ENCODE measurements at places on chromosomes 2 and 18. TPM values are rescaled to one million over a fixed set of nuclear protein-coding genes. Genes with fewer than 3 reads are reported as not detected.

Gene POTEI
- not detected for total RNA-seq

Gene CFAP65
- not detected for total RNA-seq

Gene ERFE
- total RNA-seq, result not detected

Gene CWC22
- total RNA-seq, result 30.2 TPM

DNA sequence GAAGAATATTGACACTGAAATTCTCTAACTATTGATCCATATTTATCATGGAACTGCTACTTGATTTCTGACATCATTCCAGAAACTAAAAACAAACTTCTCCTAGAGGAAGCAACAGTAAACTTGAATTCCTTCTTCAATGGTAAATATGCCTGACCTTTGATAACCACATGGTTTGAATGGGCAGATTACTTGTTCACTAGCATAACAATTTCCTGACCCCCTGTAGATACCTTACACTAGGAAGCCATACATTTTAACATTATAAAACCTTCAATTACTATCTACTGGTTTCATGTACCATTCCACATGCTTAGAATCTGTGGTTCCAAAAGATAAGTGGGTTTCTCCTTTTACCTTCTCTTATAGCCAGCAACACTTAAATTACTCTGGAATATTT is 36.5 kb upstream of the DSG1 start:
- H3K27ac ChIP-seq, result no peak overlapping the region
- H3K27me3 ChIP-seq, result no peaks in the 10 kb centered on the region

- DNase-seq, result no peak
- no peak overlapping the region for H3K4me3 ChIP-seq
- no peaks in the 10 kb centered on the region for H3K27me3 ChIP-seq
- H3K4me1 ChIP-seq, result no peaks in the 10 kb centered on the region
- no peaks in the 10 kb centered on the region for H3K36me3 ChIP-seq
- no peak overlapping the region for H3K27ac ChIP-seq
Measured at GRCh38 chr2:45855374-45855773, 203.9 kb downstream of the PRKCE start.

DNA sequence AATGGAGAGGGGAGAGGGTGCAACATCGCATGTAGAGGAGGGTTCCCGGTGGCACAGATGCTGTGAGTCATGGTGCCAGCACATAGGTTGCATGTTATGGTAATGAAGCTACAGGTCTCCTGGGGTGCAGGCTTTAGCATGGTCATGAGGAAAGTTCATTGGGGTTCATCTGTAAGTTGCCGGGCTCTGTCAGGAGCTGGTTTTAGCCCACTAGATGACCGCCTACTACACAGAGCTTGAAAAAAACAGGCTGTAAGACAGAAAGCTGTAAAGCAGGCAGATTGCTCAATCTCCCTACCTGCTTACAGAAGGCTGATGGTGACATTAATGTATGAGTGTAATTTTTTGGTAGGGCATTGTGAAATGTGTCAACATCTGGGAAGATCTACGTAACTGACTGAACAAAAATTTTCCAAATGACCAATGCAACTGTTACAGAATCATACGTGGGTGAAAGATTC is 23.9 kb downstream of the DYSF start:
- H3K27ac ChIP-seq, result no peak overlapping the region
- H3K36me3 ChIP-seq, result no peaks in the 10 kb centered on the region
- DNase-seq, result no peak
- H3K4me1 ChIP-seq, result no peaks in the 10 kb centered on the region
- no peak overlapping the region for H3K4me3 ChIP-seq

- no peaks in the 10 kb centered on the region for H3K4me1 ChIP-seq
- H3K4me3 ChIP-seq, result no peak overlapping the region
- H3K36me3 ChIP-seq, result no peaks in the 10 kb centered on the region
- H3K27ac ChIP-seq, result no peak overlapping the region
- no peak for DNase-seq
Measured at GRCh38 chr2:151765760-151766410, 31.6 kb upstream of the NEB start.

DNA sequence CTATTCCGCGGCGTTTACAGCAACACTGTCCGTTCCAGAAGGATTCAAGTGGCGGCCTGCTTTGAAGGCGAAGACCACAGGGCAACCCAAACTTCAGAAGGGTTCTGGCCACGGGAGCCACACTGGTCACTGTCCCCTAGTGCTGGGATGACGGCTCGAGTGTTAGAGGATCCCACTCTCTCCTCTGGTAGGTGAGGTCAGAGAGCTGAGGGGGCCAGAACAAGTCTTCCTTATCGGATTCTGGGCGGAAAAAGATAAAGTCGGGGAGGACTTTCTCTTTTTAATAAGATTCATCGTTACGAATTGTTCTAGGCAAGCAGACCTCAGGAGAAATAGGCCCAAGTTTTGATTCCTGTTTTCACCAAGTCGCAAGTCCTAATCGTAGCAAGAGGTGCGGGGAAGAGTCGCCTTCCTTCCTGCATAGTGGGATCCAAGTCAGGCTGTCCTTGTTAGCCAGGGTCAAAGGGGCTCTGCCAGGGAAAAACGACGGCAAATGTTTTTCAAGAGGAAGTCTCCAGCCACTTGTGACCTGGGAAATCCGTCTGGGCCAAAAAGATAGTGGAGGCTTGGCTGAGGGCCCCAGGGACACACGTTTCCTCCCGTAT is 864 bp upstream of the MYL12A start:
- H3K4me1 ChIP-seq, result peaks cover 19% of the 10 kb centered on the region
- peak overlapping the region; percentile 97 for H3K4me3 ChIP-seq
- H3K36me3 ChIP-seq, result no peaks in the 10 kb centered on the region
- peak overlapping the region; percentile 80 for H3K27ac ChIP-seq

DNA sequence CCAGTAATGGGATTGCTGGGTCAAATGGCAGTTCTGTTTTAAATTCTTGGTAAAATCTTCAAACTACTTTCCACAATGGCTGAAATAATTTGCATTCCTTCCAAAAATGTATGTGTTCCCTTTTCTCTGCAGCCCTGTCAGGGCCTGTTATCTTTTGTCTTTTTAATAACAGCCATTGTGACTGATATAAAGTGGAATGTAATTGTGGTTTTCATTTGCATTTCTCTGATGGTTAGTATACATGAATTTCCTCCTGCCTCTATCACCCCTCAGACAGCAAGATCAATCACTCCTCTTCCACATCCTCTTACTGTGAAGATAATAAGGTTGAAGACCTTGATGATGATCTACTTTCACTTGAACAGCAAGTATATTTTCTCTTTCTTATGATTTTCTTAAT is 304.8 kb upstream of the FSIP2 start:
- no peaks in the 10 kb centered on the region for H3K27me3 ChIP-seq
- no peaks in the 10 kb centered on the region for H3K4me1 ChIP-seq
- H3K36me3 ChIP-seq, result no peaks in the 10 kb centered on the region
- H3K27ac ChIP-seq, result no peak overlapping the region

GRCh38 chr2:232516551-232516950 is 3.6 kb upstream of the PRSS56 start:
- DNase-seq, result no peak
- no peaks in the 10 kb centered on the region for H3K4me1 ChIP-seq
- H3K4me3 ChIP-seq, result no peak overlapping the region
- no peaks in the 10 kb centered on the region for H3K36me3 ChIP-seq
- no peaks in the 10 kb centered on the region for H3K27me3 ChIP-seq

- H3K4me3 ChIP-seq, result no peak overlapping the region
- H3K27ac ChIP-seq, result no peak overlapping the region
- DNase-seq, result no peak
- H3K27me3 ChIP-seq, result no peaks in the 10 kb centered on the region
Measured at GRCh38 chr2:24883946-24884345, 36.1 kb downstream of the ADCY3 start.

GRCh38 chr2:58512878-58513277 is 271.8 kb upstream of the FANCL start:
- no peaks in the 10 kb centered on the region for H3K27me3 ChIP-seq
- DNase-seq, result no peak
- no peak overlapping the region for H3K27ac ChIP-seq

- DNase-seq, result peak; percentile 13
- peaks cover 5% of the 10 kb centered on the region for H3K27me3 ChIP-seq
- H3K36me3 ChIP-seq, result no peaks in the 10 kb centered on the region
- H3K4me1 ChIP-seq, result peaks cover 14% of the 10 kb centered on the region
- H3K4me3 ChIP-seq, result peak overlapping the region; percentile 15
Measured at GRCh38 chr18:32469190-32469651, 1.5 kb downstream of the GAREM1 start.

DNA sequence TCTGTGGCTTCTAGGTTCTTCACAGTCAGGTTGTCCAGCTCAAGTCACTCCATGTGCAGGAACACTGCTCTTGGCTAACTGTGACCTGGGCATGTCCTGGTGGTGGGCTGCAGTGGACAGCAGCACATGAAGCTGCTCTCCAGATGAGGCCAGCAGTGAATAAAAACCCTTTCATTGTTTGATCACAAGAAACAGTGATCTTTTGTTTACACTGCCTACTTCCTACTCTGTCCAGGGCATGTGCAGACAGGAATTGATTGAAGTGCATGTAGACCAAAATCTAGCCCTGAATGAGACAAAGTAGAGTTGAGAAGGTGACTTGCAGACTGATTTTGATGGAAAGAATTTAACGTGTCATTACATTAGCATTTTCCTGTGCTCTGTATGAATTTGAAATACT is 34.9 kb downstream of the BCL2L11 start:
- no peak for DNase-seq
- no peaks in the 10 kb centered on the region for H3K27me3 ChIP-seq

GRCh38 chr2:76870011-76870410 is 652.2 kb downstream of the LRRTM4 start:
- no peaks in the 10 kb centered on the region for H3K36me3 ChIP-seq
- H3K27me3 ChIP-seq, result no peaks in the 10 kb centered on the region
- no peaks in the 10 kb centered on the region for H3K4me1 ChIP-seq
- no peak overlapping the region for H3K4me3 ChIP-seq
- DNase-seq, result no peak

DNA sequence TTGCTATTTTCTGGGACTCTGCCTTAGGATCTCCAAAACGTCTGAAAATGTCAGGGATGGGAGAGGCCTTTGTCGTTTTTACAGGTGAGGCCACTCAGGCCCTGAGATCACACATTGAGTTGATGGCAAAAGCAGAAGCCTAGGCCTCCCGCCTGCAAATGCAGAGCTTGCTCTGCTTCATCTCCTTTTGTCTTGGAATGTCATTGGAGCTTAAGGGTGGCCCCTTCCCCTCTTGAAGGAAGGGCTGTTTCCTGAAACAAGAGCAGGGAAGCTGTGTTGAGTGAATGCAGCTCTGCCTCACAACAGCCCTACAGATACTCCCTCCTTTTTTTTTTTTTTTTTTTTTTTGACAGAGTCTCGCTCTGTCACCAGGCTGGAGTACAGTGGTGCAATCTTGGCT is 123.5 kb downstream of the GLI2 start:
- no peak for DNase-seq
- H3K27ac ChIP-seq, result no peak overlapping the region
- H3K27me3 ChIP-seq, result no peaks in the 10 kb centered on the region
- no peaks in the 10 kb centered on the region for H3K36me3 ChIP-seq
- no peaks in the 10 kb centered on the region for H3K4me1 ChIP-seq
